GM23248 (cell line): ENCODE measurements at places on chromosomes 12 and 14. TPM values are rescaled to one million over a fixed set of nuclear protein-coding genes. Genes with fewer than 3 reads are reported as not detected.
A peak's percentile ranks its signal among the peaks of the same experiment; 100 is the strongest.

The CLEC6A gene
- total RNA-seq = not detected in 2 replicates

The BMAL2 gene
- total RNA-seq = 27.3 and 28.7 TPM in 2 replicates

The SLC10A1 gene
- not detected in 2 replicates for total RNA-seq

The KRT3 gene
- not detected in 2 replicates for total RNA-seq

The NYNRIN gene
- 3.7 and 4.4 TPM in 2 replicates for total RNA-seq

The KRT6A gene
- not detected in 2 replicates for total RNA-seq

The KRT80 gene
- 0.38 and 0.65 TPM in 2 replicates for total RNA-seq

The ZNF891 gene
- 0.43 and 0.63 TPM in 2 replicates for total RNA-seq

The PARPBP gene
- 10.1 and 13.4 TPM in 2 replicates for total RNA-seq

The ABCD2 gene
- 0.11 TPM in 1 of 2 replicates, not detected in the other for total RNA-seq

The ASCL1 gene
- total RNA-seq = not detected in 2 replicates

The NOXRED1 gene
- not detected in 2 replicates for total RNA-seq

The TSPAN19 gene
- not detected in 2 replicates for total RNA-seq

DNA sequence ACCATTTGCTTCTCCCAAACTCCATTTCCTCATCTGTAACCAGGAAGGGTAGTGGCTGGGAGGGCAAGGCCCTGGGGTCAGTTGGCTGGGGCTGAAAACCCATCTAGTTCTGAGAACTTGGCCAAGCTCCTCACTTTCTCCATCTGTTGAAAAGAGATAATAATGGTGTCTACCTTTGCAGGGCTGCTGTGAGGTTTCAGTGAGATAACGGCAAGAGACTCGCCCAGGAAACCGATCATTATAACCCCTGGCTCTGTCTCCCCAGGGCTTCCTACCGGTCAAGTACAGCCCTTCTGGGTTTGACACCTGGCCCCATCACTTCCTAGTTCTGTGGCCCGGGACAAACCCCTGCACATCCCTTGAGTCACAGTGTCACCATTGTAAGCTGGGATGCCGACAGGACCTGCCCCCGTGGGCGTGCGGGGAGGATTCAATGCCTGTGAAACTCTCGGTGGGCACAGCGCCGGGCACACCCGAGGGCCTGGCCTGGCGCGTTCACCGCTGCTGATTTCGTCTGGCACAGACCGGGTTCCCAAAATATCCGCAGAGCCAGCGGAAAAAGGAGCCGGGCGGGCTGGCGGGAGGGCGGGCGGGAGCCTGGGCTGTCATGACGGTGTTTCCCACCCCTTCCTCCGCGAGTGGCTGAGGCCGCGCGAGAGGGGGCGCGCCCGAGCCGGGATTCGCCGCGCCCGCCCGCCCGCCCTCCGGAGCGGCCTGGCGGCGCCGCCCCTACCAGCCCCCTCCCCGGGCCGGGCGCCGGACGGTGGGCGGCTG, 4.4 kb downstream of the KMT5A start:
- DNase-seq = peak; percentile 88

GRCh38 chr14:92755495-92755894, 7.1 kb upstream of the LGMN start:
- DNase-seq = peak; percentile 40

GRCh38 chr12:52454411-52455201, 2.7 kb upstream of the KRT6B start:
- no peak for DNase-seq

- no peak for DNase-seq
Observed at GRCh38 chr12:90999966-91000365, 4.8 kb downstream of the EPYC start.

- DNase-seq = peak; percentile 38
Observed at GRCh38 chr12:57488402-57489156, 711 bp downstream of the MARS1 start.

DNA sequence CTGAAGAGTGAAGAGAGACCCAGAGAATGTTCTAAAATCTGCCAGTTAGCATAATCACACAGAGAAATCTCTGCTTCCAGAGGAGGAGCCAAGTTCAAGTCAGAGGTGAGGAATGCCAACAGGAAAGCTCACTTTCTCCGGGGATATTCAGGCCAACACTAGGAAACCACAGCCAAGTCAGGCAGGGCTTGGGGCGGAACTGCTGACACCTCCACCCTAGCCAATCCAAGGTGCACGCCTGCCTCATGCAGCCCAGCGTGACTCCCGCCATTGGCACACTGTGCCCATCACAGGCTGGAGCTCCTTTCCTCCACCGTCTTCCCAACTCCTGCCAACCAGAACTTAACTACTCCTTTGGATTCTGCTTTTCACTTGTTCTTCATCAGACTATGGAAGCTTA, 374.3 kb upstream of the CCDC196 start:
- peak; percentile 5 for DNase-seq

DNA sequence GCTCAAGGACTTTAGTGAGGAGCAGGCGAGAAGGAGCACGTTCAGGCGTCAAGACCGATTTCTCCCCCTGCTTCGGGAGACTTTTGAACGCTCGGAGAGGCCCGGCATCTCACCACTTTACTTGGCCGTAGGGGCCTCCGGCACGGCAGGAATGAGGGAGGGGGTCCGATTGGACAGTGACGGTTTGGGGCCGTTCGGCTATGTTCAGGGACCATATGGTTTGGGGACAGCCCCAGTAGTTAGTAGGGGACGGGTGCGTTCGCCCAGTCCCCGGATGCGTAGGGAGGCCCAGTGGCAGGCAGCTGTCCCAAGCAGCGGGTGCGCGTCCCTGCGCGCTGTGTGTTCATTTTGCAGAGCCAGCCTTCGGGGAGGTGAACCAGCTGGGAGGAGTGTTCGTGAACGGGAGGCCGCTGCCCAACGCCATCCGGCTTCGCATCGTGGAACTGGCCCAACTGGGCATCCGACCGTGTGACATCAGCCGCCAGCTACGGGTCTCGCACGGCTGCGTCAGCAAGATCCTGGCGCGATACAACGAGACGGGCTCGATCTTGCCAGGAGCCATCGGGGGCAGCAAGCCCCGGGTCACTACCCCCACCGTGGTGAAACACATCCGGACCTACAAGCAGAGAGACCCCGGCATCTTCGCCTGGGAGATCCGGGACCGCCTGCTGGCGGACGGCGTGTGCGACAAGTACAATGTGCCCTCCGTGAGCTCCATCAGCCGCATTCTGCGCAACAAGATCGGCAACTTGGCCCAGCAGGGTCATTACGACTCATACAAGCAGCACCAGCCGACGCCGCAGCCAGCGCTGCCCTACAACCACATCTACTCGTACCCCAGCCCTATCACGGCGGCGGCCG, 1.1 kb downstream of the PAX9 start:
- DNase-seq = peak; percentile 68

DNA sequence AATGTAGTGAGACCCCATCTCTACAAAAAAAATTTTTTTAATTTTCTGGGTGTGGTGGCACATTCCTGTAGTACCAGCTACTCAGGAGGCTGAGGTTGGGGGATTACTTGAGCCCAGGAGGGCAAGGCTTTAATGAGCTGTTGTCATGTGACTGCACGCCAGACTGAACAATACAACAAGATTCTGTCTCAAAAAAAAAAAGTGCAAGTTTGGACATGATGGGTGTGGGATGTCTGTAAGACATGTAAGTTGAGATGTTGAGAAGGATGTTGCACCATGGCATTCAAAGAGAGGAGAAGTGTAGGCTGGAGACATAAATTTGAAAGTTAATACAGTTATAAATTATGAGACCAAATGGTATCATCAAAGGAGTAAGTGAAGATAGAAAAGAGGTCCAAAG, 23.5 kb downstream of the YEATS4 start:
- DNase-seq = no peak

DNA sequence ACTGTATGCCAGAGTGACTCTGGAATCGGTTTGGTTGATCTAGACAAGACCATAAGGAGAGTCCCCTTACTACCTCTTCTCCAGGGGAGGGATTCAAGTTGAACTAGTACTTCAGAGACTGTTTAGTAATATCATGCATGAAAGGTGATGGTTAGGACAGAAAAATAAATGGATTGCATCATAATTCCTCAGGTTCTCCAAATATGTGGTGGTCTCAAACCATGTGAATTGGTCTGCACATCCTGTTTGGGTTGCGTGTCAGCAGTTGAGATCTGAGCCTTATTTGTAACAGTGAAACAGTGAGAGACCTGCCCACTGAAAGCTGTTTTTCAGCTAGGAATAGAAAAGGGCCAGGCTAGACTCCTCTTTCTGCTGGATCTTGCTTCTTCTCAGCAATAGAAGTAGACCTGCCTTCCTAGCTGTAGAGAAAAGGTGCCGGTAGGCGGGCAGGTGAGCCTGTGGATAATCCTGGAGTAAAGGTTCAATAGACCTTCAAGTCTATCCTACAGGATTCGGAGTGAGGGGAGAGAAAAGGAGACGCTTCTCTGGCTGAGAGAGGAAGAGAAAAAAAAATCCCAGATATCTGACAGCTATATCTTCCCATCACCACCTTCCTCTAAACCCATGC, 258.5 kb upstream of the E2F7 start:
- DNase-seq = no peak

DNA sequence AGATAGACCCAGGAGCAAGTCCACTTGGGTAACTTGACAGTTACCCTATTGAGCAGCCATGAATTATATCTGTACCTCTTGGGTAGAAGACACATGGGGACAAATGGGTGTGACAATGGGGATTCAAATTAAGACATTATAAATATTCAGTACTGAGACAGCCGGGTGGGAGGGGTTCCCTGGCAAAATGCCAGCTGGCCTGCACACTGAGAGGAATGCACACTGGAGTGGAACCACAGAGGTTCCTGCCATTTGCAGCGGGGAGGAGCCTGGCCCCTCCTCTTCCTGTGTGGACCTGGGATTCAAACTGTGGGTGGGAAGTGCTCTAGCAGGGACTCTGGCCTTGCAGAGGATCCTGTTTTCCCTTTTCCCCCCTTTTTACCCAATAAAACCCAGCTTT, 118.7 kb upstream of the CDKN3 start:
- DNase-seq = no peak

- no peak for DNase-seq
Observed at GRCh38 chr12:121167951-121168350, 35.3 kb downstream of the P2RX7 start.

DNA sequence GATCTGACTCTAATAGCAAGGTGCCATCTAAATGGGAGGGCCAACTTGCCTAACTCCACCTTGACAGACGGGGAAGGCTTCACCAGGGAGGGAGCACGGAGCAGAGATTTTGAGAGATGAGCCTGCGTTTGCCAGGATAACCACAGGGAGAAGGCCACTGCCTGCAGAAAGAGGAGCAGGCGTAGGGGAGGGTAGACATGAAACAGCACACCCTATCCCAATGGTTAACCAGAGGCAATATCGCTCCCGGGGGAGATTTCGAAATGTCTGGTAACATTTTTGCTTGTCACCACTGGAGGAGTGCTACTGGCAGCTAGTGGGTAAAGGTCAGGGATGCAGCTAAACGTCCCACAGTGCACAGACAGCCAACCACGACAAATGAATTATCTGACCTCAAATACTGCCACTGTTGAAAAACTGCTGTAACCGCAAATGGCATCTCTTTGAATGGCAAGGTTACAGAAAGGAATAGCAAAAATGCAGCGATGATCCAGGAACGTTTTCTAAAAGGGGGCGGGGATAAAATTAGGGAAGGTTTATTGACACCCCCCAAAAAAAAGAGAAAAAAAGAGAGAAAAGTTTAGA, 126.0 kb upstream of the ATF7IP start:
- DNase-seq = peak; percentile 53

DNA sequence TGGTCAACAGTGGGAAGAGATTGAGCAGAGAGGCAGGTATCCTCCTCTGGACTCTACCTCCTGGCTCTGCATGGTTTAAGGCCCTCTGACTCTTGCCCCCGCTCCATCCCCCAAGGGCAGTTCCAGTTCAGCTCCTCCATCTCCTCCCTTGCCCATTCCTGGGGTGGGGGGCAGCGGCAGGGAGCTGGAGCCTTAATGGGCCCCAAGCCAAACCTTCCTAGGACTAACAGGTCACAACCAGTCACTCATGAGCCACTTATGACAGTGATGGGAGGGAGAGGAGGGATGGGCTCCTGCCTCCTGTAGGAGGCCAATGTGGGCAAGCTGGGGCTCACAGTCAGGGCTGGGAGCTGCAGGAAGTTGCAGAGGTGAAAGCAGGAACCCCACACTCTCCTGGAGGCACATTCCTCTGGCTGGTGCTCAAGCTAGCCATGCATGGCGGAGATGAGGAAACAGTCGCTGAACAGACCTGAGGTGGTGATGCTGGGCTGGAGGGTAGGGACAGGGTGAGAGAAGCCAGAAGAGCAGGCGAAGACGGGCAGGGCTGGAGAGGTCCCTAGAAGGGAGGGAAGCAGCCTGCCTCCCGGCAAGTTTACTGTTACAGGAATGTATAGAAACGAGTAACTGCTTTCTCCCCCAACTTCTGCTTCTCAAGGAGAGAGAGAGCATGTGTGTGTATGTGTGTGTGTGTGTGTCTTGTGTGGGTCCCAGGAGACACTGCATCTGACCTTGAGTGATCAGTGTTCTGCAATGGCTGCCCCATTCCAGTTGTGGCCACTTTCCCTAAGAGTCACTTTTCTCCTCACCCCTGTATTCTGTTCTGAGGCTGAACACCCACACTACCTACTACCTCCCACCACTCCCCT, 5.0 kb upstream of the RAPGEF3 start:
- DNase-seq = no peak

DNA sequence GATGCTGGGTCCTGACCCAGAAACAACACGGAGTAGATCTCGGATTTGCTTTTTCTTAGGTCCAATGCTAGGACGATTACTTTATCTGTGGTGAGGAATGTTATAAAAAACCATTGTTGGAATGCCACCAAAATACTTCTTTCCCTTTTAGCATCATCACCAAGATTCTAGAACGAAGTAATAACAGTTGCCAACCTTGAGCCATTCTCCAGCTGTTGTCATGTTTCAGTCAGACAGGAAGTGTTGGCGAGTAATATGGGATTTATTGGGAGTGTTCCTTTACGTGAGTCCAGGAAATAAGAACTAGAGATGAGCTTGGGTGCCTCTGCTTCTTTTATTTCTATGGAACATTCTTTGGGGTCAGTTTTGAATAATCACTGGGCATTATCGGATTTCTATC, 892.9 kb downstream of the DIO2 start:
- DNase-seq = no peak

DNA sequence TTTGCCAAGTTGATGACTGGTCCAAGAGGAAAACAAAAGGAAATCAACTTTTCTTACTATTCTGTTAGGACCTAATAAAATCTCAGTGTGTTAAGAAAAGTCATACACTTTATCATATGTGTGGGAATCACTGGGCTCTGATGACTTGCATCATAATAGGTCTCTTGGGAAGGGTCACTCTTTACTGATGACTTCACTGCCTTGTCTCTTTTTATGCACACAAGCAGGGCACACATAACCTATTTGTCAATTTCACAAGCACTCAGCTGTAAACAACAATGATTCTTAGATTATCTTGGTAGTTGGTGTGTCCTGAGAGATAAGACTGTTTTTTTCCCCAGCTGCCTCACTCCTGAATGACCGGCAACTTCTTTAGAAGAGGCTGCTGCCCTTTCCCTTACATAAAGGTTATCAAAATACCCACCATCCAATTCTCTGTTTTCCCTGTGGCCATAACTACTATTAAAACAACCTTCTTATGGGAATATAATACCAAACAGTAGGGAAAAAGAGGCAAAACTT, 50.9 kb upstream of the INSM2 start:
- DNase-seq = no peak

DNA sequence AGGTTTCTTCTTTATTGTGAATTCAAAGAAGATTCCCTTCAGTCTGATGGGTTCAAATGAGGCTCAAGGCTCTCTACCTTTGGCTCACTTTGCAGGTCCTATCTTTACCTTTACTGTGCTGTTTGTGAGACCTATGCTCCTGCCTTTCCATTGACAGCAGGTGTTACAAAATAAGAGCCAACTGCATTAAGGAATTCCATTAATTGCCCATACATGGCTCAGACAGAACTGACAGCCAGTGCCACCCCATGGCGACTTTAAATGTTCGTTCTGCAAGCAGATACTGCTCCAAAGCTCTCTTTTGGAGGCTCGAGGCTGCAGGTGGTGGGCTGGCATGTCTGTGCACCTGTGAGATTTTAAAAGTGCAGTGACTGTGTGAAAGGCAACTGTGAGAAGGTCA, 44.7 kb downstream of the RBM19 start:
- DNase-seq = no peak

- DNase-seq = no peak
Observed at GRCh38 chr12:55469291-55469690, 647 bp downstream of the OR6C70 start.
